Stimulated activated CD8-positive, alpha-beta memory T cell treated with anti-CD3 and anti-CD28 coated beads, Interleukin-15, amount 100 ng/mL, for 48 hours (primary cell): ENCODE measurements at places on chromosomes 2 and 18.
A peak's percentile ranks its signal among the peaks of the same experiment; 100 is the strongest.

- no peak for DNase-seq
Measured at GRCh38 chr2:233213011-233213410, 38.5 kb upstream of the ATG16L1 start.

GRCh38 chr2:226496273-226496550 is 303.4 kb downstream of the IRS1 start:
- DNase-seq: no peak

DNA sequence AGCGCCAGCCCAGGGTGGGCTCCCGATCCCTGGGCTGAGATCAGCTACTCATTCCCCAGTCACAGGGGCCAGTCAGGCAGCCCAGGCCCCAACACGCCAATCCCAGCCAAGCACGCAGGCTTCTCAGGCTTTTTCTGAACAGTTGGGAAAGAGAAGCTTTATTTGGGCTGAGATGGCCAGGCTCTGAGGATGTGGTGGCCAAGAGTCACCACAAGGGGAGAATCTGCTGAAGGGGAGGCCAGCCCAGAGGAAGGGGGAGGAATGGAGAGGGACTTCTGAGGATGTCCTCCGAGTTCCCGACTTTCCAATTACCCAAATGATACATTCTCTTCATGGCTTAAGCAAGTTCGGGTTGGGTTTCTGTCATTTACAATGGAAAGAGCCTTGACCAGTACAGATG is 2.8 kb upstream of the DIPK1C start:
- DNase-seq: no peak

DNA sequence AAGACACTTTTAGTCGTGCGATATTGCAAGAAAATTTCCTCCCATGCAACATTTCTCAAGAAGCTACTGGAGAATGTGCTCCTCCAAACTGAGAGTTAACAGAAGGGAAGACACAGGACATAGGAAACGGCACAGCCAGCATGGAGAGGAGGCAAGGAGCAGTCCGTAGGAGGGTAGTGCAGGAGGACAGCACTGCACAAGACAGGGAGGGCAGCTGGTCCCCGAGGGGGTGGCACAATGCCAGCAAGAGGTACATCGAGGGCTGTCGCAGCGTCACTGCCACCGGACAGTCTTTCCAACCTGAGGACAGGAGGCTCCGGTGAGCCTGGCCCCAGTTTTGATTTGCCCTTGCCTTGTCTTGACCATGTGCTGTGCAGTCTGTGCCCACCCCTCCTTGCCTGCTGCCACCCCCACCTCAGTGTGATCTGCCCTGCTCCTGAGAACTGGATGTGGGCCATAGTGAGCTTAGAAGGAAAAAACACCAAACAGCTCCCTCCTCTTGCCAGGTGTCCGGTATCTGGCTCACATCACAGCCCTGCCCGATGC is 81.6 kb upstream of the LAPTM4A start:
- DNase-seq: no peak

- DNase-seq: no peak
Measured at GRCh38 chr2:177430411-177430810, 37.8 kb downstream of the AGPS start.

DNA sequence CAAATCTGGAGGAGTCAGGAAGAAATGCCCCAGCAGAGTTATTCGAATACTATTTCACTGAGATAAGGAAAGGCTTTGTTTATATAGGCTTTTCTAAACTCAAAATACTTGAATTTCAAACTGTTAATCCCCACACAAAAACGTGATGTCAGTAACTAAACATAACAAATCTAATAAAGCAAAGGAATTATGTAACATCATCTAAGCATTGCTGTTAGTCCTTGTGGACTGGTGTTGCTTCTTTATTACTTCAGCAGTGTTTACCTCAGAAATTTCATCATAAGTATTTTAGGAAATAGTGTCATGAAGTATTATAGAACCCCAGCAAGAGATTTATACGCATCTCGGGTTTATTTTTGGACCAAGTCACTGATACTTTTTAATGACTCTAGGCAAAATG is 19.7 kb upstream of the SANBR start:
- no peak for DNase-seq

DNA sequence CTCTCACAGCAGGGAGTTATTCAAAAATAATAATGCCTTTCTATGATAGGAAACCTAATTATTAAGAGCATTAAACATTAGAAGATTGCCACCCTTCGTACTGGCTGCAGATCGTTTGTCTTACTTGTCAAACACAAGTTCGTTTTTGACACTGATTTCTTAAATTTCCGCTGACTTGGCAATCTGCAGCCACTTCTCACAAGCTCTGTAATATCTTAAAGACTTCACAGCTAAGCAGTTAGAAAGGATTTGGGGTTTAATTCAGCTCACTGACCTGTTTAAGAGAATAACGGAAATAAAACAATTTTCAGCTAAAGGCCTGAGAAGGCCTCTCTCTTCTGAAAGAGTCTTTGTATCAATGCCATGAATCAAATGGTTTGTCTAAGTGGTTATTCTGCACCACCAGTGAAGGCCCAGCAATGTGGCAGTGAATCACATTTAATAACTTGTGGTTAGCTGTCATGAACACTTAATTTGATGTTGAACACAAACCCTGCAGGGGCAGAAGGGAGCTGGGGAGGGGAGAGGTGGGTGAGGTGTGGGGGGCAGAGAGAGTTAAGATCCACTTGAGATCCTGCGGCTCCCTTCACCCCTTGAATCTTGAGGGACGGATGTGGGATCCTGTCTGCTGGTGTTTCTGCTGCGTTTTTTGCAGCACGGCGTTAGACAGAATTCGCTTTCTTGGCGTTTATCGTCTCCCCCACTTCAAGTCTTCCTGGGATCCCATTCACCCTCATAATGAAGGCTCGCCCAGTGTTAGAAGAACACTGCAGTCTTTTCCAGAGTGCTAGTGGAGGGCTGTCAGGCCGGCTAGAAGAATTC is 145.4 kb upstream of the SATB2 start:
- DNase-seq: no peak

GRCh38 chr18:51753365-51754057 is 556.0 kb upstream of the MEX3C start:
- DNase-seq: no peak

DNA sequence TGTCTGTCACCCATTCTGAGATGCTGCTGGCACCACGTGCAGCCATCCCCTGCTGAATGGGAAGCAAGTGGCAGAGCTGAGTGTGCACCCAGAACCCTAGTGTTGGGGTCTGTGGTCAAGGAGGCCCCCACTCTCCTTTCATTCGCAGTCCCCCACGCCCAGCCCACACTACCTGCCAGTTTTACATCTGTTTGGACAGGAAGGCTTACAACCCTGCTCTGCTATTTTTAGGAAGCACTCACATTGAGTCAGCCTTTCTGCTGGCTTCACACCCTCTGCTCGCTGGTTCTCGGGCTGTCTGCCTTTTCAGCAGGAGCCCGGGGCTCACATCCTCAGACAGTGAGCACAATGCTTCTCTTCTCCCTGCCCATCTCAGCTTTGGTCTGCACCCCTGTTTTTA is 10.7 kb upstream of the ADCY3 start:
- no peak for DNase-seq

DNA sequence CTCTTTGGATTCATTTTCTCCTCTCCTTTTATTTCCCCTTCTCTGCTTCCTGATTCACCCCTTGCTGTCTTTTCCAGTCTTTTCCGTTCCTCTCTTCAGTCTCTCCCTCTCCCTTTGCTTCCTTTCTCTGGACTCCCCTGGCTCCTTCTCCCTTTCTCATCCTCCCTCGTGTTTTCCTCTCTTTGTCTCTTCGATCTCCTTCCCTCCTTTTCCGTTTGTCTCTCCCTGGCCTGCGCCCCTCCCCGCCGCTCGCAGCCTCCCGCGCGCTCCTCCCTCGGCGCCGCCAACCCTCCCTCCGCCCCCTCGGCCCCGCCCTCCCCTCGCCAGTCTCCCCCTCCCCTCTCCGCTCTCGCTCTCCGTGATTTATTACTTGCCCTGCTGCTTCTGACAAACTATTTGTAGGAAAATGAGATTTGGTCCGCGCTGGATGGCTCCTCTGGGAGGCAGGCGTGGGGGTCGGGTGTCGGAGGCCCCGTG is 46.0 kb upstream of the PAX8 start:
- DNase-seq: peak; percentile 1

GRCh38 chr18:56568986-56569385 is 69.4 kb downstream of the TXNL1 start:
- no peak for DNase-seq

GRCh38 chr2:224850081-224850480 is 133.9 kb upstream of the CCDC195 start:
- no peak for DNase-seq

GRCh38 chr18:58288921-58289797 is 245.1 kb downstream of the NEDD4L start:
- no peak for DNase-seq

DNA sequence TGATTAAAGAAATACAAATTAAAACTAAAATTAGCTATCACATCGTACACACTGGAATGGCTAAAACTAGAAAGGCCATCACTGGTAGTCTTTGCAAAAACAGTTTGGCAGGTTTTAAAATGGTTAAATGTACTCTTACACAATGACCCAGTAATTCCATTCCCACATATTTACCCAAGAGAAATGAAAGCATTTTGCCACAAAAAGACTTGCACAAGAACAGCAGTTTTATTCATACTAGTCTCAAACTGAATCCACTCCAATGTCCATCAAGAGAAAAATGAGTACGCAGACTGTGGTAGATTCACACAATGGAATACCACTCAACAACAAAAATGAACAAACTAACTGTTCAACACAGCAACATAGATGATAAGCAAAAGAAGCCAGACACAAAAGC is 29.1 kb downstream of the SP140L start:
- DNase-seq: no peak

DNA sequence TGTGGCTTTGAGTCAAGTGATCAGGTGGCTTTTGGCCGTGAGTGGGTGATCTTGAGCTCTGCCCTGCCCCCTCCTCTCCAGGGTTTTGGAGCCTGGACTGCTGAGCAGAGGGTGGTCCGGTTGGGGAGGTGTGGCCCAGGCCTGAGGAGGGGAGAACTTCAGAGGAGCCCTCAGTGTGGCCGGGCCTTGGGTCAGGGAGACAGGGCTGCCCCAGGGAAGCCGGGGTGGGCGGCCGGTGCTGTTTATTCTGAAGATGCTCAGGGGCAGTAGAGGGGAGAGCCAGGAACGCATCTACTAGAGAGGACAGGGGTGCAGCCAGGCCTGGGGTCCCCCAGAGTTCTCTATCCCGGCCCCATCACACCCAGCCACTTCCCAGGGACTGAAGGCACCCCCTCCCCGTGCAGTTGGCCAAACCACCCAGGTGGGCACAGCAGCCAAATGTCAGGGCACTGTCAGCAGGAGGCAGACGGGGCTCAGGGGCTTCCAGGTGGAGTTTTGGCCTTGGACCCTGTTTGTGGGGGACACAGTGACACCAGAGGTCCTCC is 963 bp downstream of the ERFE start:
- no peak for DNase-seq

DNA sequence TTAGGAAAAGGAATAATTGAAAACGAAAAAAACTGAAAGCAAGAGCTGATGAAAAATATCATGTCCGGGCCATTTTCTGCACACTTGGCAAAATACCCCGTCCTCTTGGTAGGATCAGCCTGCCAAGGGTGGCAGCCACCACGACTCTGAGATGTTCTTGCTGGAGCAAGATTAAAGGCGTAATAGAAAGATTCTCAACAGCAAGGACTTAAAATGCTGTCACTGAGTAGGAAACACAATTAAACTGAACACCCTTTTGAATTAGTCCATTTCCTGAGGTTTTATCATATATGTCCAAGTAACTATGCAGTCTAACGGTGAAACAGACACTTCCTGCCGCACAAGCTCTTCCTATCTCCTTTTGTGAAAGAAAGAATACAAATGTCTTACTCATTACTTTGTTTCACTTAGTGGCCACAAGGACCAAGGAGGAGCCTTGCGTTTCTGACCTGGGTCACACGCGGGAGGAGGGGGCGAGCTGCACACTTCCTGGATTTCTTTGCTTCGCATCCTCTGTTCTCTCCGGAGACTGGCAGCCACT is 222.7 kb downstream of the PIEZO2 start:
- DNase-seq: no peak

DNA sequence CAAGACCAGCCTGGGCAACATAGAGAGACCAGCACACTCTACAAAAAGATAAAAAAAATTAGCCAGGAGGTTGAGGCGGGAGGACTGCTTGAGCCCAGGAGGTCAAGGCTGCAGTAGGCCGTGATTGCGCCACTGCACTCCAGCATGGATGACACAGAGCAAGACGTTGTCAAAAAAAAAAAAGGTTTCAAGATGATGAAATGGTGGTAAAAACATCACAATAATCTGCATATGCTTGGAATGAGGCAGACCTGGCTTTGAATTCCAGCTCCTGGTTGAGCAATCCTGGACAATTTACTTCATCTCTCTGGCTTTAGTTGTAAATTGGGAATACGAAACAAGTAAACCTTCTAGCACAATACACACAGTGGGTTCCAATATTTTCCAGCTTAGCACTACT is 24.1 kb downstream of the USP40 start:
- no peak for DNase-seq

DNA sequence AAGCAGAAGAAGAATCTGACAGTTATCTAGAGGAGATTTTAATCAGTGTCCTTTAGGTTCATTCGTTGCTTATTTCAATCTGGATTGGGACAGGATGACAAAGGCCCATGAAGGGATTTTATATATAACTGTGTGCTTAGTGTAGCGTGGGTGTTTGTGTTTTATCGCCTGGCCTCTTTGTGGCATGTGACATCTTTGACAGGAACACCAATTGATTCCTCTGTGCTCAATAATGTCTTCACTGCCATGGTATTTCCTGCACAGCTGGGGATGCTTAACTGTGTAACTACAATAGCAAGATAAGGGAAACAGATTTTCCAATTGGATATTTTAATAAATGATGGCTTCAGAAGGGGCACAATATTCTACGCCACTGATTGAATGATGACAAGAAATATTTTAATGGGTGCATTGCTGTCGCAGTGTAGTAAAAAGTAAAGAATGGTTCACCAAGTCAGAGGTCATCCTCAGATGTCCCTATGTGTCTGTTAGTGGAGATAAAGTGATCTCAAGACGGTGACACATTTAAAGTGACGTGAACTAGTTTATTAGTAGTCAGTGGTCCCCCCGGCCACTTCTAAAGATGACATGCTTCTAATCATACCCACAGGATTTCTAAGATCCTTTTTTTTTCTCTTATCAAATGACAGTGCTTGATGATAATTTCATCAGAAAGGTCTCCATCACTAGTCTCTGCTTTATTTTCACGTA is 160.4 kb downstream of the AGAP1 start:
- no peak for DNase-seq
